ENCODE measurements at places on chromosomes 7 and 10.

- peak; percentile 38 for DNase-seq
These were observed 17.0 kb downstream of the CACUL1 start for GRCh38 chr10:118737603-118738302.

GRCh38 chr7:102170393-102170970, 116.2 kb upstream of the SH2B2 start:
- DNase-seq: peak; percentile 53

DNA sequence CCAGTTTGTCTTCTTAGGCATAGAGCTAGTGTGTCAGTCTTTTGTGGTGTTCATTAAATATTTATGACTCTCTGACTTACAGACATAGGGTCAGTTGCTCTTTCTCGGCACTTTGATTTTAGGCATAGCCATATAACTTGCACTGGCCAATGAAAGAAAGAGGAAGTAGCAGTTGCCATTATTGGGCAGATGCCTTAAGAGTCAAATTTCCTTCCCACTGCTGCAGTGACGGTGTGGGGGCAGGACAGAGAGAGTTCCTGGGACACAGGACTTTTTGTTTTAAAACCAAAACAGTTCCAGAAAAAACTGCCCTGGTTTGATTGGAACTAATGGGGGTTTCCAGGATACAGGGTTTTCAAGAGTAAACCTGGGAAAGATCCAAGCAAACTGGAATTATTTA, 60.2 kb upstream of the PHF14 start:
- no peak for DNase-seq

- no peak for DNase-seq
These were observed 180.8 kb downstream of the ARID5B start for GRCh38 chr10:62082271-62082656.

DNA sequence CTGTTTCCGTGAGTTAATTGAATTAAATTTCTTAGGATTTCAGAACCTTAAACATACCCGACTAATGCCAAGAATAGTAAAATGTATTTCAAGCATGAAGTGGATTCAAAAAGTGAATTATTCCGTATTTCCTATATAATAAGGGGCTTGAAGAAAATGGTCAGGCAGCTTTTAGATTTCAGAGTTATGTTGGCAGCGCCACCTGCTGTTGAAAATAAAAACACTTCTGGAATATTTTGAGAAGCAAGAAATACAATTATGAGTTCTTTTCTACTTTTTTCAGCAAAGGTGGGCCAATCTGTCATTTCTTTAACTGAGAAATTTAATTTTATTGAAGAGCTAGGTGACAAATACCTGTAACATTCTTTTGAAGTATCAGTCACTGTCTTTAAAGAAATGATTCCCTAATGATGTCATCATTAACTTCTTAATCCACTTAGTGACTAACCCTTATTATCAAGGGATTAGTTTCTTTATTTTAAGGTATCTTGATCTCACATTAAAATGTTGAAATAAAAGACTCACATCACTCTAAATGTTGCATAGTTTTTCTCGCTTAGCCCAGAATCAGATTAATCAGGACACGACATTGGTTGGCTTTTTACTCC, 36.6 kb upstream of the AGR3 start:
- DNase-seq: peak; percentile 74

GRCh38 chr7:130944997-130945396, 211.0 kb upstream of the KLF14 start:
- DNase-seq: no peak

DNA sequence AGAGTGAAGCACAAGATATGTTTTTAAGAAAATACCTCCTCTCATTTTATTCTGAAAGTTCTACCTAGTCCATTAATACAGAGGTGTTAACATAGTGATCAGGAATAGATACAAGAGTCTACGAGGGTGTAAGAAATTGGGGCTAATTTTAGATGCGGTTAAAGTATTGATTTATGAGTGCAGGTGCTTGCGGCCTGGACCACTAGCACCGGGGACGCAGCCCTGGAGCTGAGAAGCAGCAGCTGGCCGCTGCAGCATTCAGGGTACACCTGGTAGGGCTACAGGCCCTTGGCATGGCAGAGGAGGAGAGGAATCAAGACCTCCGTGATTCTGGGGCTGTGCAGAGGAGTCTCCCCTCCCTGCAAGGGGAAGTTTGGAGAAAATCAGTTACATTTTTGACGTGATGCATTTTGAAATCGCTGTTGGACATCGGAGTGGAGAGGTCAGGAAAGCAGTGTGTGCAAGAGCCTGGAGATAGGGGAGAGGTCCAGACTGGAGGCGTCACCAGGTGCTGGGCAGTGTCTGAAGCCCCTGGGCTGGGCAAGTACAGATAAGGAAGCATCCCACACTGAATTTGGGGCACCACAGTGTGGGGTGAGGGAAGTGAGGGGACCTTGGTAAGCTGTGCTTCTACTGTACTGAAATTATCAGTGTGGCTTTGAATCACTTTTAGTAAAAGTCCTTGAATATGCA, 112.3 kb downstream of the VWC2 start:
- no peak for DNase-seq

DNA sequence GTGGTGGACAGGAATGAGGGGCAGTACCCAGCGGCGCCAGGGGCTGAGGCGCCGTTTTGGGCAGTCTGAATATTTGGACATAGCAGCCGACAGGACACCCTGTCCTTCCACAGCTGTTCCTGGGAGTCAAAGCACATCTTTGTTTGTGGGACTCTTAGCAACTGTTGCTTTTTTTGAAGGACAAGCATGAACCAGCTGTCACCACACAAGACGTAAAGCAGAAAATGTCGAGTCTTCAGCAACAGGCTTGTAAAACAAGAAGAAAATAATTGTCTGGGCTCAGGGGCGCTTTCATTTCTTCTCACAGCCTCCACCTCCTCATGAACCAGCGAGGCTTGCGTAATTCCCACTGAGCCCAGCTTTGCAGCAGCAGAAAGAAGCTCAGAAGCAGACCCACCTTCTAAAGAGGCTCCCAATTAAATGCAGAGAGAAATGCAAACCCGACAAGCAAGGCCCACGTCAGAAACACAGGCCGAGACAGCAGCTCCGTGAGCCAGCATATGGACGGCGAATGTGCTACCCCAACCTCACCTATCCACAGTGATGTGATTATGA, 68.9 kb upstream of the DNAAF5 start:
- no peak for DNase-seq

DNA sequence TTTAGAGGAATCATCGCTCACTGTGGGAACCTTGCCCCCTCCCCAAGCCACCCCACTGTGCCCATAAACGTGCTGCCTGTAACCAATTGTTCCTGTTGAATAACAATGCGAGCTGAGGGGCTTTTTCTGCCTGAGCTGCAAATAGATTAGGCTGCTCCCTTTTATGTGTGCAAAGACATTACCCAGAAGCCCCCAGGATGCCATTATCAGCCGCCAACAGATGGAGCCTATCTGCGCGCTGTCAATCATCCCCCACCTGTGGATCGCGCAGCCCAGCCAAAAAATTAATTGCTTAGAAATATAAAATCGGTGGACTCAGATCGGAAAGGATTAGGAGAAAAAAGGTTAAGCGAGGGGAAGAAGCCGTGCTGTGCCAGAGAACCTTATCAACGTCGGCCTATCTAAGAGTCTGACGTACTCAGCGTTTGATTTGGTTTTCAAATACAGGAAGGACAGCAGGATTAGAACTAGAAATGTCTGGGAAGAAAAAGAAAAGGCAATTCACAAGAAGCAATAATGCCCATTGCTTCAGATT, 167.3 kb upstream of the MYO3A start:
- peak; percentile 56 for DNase-seq

- DNase-seq: peak; percentile 72
These were observed at the start of gene PRKAR1B for GRCh38 chr7:727104-727805. Gene PRKAR1B (minus strand): TSS chr7:727281. CDS start chr7:711505, 15,776 bp downstream.

GRCh38 chr10:126504063-126504760, 115.9 kb upstream of the ADAM12 start:
- peak; percentile 44 for DNase-seq

GRCh38 chr10:103492655-103493261, 747 bp upstream of the NEURL1 start:
- no peak for DNase-seq

DNA sequence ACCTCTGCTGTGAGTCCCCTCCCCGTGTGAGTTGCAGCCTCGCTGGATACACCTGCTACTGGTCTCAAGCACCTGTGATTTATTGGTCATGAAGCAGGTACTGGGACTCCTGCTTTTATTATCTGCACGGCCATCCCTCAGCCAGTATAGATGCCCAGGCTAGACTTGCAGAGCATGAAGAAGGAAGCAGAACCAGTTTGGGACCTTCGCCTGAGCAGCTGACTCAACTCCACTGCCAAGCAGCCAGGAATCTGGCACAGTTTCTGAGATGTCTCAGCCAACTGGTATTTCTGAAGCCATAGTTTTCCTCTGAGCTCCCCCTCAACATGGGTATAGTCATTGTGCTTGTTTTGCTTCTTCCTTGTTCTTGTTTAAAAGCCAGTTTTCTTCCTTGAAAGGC, 28.0 kb upstream of the SLC39A12 start:
- no peak for DNase-seq

- no peak for DNase-seq
These were observed 46.2 kb upstream of the PDCD4 start for GRCh38 chr10:110825508-110825907.

DNA sequence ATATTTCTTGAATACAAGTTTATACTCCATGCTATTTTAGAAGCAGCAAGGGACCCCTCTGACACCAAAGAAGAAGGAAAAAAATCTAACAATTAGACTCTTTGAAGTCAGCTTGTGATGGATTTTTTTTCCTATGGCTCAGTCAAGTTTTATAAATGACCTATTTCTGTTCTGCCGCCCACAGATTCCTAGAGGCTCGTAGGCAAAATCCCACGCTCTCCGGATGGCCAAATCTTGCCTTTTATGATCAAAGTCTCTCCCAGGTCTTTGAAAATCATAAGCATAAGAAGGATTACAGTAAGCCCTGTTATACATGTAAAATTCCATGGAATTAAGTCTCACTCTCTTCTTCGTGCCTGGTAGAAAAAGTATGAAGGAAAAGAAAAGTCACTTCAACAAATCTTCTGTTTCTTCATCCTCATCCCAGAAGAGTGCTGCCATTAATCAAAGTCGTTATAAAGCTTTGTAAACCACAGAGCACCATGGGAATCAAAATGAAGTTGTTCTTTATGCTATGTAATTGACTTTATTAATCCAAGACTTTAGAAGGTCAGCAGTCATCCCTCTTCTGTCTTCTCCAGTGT, 33.1 kb downstream of the ASB13 start:
- DNase-seq: no peak

DNA sequence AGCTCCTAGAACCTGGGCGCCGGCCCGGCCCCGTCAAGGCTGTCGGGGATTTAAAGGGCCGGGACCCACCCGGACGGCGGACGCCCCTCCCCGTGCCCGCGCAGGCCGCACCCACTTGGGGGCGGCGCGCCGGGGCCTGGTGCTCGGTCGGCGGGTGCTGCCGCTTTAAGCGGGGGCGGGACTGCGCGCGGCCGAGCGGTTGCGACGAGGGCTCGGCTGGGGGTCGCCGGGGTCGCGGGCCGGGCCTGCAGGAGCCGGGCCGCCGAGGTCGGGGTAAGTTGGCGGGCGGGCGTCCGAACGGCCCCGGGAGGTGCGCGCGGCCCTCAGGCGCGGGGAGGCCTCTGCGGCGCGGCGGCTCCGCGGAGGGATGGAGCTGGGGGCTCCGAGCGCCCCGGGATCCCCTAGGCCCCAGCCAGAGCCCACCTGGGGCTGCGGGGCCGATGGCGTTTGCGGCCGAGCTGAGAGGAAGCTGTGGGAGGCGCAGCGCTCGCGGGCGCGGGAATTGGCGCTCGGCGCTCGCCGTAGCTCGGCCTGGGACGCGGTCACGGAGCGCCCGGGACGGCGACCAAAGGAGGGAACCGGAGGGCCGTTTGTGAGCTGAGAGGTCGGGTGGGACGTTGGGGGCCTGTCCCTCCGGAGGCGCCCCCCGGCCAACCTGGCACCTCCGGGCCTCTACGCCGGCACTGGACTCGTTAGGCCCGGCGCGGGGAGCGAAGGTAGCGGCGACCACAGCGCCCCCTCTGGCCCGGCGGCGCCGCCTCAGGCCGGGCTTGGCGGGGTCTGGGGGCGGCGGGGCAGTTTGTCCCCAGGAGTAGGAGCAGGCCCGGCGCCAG, at the start of gene TRRAP:
TRRAP (plus strand) TSS at position 168 of the 833 bp plus-strand sequence. CDS start 2,619 bp downstream, outside the sequence.
- peak; percentile 88 for DNase-seq

DNA sequence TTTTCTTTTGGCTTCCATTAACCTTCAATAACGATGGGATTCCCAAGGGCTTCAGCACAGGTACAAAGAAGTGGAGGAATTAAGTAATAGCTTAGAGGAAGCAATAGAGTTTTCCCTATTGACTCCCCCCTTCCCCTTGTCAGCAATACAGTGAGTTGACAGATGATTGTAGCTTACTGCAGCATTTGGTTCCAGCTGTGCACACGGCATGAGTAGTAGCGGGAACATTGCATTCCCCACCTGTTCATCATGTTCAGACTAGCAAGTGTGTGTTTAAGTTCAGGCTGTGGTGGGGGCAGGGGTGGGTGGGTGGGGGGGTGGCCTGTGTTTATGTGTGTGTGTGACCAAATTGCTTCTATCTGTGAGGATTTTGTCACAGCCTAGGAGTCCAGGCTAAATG, 4.6 kb upstream of the ADRA2A start:
- DNase-seq: peak; percentile 45

GRCh38 chr7:135246191-135246825, 12.7 kb downstream of the STRA8 start:
- DNase-seq: no peak

GRCh38 chr10:132141526-132142395, 45.0 kb upstream of the DPYSL4 start:
- DNase-seq: no peak

DNA sequence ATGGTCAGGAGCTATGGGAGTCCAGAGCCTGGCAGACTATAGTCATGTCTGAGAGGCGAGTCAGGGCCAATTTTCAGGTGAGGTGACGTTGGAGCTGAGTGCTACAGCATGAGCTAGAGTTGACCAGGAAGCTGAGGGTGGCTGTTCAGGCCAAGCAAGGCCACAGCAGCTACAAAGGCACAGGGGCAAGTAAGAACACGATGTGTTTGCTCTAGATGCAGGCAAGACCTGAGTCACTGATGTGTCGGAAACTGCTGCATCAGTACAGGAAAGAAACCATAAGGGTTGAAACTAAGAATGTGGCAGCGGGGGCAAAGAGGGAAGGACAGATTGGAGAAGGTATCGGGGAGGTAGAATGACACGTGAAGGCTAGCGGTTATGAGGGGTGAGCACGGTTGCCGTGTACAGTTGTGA, 11.8 kb upstream of the RRP12 start:
- DNase-seq: no peak

GRCh38 chr10:9449530-9449929, 1395.0 kb downstream of the GATA3 start:
- DNase-seq: no peak

- DNase-seq: no peak
These were observed 38.8 kb upstream of the TCF7L2 start for GRCh38 chr10:112911206-112911605.

- peak; percentile 66 for DNase-seq
These were observed 22.6 kb upstream of the AKR1C3 start for GRCh38 chr10:5071411-5072198.

- no peak for DNase-seq
These were observed 49.9 kb downstream of the ARMC3 start for GRCh38 chr10:22977751-22978150.
